ENCODE measurements at places on chromosomes 12 and 14.

GRCh38 chr14:59852350-59852749 lies 18.2 kb downstream of the RTN1 start:
- DNase-seq: no peak

DNA sequence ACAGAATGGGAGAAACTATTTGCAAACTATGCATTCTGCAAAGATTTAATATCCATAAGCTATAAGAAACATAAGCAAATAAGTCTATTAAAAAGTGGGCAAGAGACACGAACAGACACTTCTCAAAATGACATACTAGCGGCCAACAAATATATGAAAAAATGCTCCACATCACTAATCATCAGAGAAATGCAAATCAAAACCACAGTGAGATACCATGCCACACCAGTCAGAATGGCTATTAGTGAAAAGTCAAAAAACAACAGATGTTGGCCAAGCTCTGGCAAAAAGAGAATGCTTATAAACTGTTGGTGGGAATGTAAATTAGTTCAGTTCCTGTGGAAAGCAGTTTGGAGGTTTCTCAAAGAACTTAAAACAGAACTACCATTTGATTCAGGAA lies 121.3 kb downstream of the KCNMB4 start:
- no peak for DNase-seq

- DNase-seq: peak; percentile 78
These were observed 108.8 kb upstream of the ATF7IP start for GRCh38 chr12:14256555-14257169.

DNA sequence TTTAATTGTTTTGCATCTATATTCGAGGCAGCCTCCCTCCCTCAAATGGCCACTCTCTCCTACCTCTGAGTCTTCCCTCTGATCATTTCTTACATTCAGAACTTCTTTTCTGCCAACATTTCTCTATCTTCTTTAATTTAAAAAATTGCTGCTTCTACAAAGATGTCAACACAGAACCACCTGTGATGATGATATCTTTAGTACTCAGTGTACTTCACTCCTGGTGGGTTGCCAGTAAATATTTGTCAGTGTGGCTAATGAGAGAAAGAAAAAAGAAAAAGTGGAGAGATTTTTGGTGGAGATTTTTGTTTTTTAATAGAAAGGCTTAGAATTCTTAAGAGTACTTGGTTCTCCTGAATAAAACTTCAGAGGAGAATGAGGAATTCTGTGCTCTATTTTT lies 8.1 kb downstream of the RIC8B start:
- no peak for DNase-seq

- DNase-seq: no peak
These were observed 181.6 kb upstream of the GZMB start for GRCh38 chr14:24815543-24815942.

- DNase-seq: no peak
These were observed 101.1 kb downstream of the CRADD start for GRCh38 chr12:93778306-93778705.

GRCh38 chr12:12736759-12737676 lies 19.9 kb downstream of the CDKN1B start:
- peak; percentile 53 for DNase-seq

- no peak for DNase-seq
These were observed 197.8 kb downstream of the FSCB start for GRCh38 chr14:44309331-44309730.

DNA sequence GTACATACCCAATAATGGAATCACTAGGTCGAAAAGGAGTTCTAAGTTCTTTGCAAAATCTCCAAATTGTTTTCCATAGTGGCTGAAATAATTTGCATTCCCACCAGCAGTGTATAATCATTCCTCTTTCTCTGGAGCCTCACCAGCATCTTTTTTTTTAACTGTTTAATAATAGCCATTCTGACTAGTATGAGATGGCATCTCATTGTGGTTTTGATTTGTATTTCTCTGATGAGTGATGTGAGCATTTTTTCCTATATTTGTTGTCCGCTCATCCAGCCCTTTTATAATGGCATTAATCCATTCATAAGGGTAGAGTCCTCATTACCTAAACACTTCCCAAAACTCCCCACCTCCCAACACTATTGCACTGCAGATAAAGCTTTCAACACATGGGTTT lies 278.3 kb downstream of the SEC23A start:
- DNase-seq: no peak

DNA sequence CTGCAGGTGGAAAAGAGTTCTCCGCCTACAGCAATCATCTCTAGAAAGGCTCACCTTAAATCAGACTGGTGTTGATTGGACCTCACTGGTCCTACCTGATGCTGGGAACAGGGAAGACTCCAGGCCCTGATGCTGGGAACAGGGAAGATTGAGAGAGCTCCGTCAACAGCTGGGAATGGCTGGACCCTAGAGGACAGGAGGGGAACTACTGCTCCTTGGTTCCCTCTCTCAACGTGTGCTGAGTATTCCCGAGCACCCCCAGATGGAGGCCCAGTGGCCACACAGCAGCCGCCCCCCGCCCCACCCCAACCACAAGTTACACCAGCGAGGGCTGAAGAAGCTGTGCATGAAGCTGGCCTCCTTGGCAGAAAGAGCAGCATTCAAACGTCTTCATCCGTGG lies 240.3 kb downstream of the SLC15A4 start:
- DNase-seq: no peak

- DNase-seq: no peak
These were observed 37.0 kb upstream of the TCL1B start for GRCh38 chr14:95649230-95649629.

GRCh38 chr12:45220363-45220931 lies 4.6 kb downstream of the ANO6 start:
- DNase-seq: no peak

DNA sequence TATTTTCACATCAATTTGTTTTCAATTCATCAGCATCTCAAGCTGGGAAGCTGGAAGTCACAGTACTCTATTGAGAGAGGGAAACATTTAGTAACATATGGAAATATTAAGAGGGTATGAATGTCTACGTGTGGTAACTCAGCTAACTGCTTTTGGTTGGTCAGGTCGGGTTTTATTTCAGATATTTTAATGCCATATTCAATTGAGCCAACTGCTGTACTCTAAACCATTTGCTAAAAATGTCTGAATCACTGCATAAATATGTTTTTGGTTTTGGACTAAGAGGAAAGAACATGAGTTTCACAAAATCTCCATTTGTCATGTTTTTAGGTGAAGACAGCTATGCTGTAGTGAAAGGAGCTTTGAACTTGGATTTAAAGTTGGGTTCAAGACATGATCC lies 18.9 kb upstream of the PPFIBP1 start:
- DNase-seq: no peak

GRCh38 chr14:90649083-90649482 lies 167.1 kb downstream of the TTC7B start:
- DNase-seq: no peak

GRCh38 chr12:77122236-77122635 lies 56.9 kb upstream of the E2F7 start:
- no peak for DNase-seq

GRCh38 chr14:20624495-20625070 lies 16.9 kb downstream of the OR6S1 start:
- DNase-seq: peak; percentile 65

DNA sequence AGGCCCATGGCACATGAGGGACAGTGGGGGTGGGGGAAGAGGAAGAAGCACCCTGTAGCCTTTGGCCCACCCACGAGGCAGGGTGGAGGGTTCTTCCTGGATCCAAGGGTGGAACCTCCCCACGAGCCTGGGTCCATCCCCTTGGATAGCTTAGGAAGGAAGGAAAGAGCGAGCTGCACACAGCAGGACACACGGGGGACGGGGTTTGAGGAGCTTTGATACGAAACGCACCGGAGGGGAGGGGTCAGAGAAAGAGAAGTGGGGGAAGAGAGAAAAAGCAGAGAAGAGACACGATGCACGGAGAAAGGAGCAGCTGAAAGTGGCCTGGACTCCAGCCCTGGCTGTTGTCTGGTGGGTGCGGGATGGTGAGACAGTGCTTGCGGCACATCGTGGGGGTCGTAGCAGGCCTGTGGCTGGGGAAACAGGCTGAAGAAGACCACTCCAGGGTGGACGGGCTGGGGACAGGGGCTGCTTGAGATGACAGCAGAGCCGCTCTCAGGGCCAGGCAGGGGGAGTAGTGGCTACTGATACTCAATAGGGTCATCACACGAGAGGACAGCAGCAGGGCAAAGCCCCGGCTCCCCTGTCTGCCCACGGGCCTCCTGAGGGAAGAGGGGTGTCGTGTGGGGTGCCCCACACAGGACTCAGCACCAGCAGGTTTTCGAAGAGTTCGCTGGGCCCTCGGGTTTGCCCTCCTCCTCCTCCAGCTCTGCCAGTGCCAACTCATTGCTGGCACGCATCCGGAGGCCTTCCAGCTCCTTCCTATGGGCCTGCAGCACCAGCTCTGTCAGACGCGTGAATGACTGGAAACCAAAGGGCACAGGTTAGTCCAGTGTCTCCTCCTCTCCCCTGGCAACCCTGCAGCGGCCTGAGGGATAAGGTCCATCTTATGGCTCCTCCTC lies 5.4 kb upstream of the GPX2 start:
- DNase-seq: peak; percentile 9

GRCh38 chr12:111447571-111448265 lies 42.0 kb downstream of the SH2B3 start:
- DNase-seq: no peak

GRCh38 chr12:24681570-24681969 lies 267.3 kb downstream of the BCAT1 start:
- DNase-seq: no peak

DNA sequence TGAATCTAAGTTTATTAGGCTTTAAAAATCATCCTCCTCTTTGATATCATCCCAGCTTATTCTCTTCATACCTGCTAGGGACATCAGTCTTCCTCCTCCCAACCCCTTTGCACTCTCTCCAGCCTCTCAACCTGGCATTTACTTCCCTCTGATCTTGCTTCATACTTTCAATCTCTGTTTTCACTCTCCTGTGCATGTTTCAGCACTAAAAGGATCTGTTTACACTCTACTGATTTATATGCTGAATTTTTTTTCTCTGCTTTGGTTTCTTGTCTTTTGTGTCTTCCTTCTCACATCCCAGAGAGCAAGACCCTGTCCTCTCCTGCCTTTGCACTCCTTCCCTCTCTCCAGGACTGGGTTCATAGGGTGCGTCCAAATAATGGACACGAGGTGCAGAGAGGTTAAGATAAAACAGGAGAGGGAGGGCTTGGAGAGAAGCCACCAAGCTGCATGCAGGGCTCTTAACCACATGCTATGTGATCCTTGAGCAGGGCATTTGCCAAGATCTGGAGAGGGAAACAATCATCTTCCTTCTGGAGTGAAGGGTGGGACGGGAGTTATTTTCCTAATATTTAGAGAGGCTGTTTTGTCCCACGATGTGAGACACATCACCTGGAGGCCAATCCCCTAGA lies 3.0 kb upstream of the CISTR start:
- no peak for DNase-seq

DNA sequence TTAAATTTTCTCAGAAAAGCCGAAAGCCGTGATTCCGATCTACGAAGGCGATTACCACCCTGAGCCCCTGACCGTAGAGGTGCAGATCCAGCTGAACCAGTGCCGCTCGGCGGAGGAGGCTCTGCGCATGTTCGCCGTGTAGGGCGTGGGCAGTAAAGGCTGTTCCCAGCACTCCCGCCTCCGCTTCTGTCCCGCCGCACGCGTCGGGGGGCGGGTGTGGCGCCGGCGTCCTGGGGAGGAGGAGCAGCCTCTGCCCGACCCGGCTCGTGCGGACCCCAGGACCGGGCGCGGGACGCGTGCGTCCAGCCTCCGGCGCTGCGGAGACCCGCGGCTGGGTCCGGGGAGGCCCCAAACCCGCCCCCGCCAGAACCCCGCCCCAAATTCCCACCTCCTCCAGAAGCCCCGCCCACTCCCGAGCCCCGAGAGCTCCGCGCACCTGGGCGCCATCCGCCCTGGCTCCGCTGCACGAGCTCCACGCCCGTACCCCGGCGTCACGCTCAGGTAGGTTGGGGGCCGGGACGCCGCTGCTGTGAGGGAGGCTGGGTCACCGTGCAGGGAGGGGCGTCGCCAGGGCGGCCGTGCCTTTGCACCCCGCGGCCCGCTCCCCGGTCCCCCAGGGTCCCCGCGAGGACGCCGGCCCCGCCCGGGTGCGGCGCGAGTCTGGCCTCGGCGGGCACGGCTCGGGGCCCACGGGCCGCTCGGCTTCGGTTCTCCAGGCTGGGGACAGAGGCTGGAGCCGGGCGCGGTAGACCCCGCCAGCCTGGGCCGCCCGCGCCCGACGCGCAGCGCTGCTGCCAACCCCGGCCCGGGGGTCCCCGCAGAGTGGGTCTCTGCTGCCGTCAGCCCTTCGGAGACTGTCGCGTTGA lies at the start of gene B3GNT4:
B3GNT4 (plus strand) TSS at position 409 of the 866 bp plus-strand sequence. CDS start 910 bp downstream, outside the sequence.
- peak; percentile 74 for DNase-seq

DNA sequence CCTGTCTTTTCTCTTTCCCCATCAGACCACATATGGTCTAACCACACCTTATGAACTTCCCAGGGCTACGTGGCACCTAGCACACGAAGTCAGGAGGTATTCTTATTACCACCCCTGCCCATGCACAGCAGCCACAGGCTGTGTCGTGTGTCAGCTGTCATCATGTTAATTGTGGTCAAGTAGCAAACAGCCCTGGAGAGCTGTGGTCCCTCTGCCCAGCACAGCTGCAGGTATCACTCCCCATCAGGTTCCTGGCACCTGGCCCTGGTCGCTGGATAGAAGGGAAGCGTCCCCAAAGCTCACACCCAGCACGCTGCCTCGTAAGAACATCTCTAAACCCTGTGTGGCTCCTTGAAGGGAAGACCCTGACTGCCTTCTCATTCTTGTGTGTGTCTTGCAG lies 45.4 kb downstream of the CLMN start:
- DNase-seq: no peak

DNA sequence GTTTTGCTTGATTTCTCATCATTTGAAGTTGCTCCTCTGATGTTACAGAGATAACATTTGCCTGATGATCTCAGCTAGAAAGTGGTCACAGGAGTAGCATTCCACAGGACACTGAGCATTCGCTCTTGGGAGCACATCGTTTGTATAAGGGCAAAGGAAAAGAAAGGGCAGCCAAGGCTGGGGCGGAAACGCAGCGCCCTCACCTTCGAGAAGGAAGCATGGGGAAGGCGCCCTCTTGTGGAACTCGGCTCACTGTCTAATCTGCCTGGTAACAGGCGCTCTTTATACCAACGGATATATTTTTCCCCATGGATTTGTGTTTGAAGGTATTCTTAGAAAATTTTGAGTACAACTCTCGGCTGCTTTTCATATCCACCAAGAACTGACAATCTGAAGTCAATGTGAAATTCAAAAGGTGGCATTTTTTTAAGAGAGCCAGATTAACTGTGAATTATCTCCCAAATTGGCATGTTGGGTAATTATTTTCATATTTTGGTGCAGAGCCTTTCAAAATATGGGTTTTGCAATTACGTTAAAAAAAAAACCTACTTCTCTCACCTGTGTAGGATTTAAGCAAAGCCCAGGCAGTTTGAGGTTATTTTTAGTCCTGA lies 172.7 kb downstream of the CAND1 start:
- DNase-seq: peak; percentile 84

DNA sequence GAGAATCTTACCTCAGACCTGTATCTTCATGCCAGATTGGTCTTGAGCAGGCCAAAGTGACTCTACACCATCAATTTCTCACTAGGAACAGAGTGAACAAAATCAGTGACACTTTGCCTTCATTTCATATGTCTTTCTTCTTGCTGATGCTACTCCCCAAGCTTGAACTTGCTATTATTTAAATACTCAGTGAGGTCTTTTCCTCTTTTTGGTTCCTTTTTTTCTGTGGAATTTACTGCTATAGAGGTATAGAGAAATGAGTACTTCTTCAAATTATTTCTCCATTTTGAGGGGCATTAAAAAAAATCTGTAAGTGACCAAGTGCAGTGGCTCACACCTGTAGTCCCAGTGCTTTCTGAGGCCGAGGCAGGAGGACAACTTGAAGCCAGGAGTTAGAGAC lies at the start of gene GPR33:
GPR33 (minus strand) TSS at position 154 of the 400 bp plus-strand sequence. CDS start 4,074 bp downstream, outside the sequence.
- DNase-seq: no peak

- DNase-seq: no peak
These were observed 24.7 kb upstream of the EEA1 start for GRCh38 chr12:92953747-92954146.

Data from activated T-cell treated with anti-CD3 and anti-CD28 coated beads, Interleukin-2, amount 50 U/mL, for 48 hours (primary cell).